Epithelial cell of prostate (primary cell): ENCODE measurements at places on chromosomes 1 and 21.

GRCh38 chr21:25571726-25572121 is 35.6 kb downstream of the MRPL39 start:
- no peak for DNase-seq

- DNase-seq, result no peak
These were observed 45.5 kb downstream of the VPS13D start for GRCh38 chr1:12275370-12275769.

DNA sequence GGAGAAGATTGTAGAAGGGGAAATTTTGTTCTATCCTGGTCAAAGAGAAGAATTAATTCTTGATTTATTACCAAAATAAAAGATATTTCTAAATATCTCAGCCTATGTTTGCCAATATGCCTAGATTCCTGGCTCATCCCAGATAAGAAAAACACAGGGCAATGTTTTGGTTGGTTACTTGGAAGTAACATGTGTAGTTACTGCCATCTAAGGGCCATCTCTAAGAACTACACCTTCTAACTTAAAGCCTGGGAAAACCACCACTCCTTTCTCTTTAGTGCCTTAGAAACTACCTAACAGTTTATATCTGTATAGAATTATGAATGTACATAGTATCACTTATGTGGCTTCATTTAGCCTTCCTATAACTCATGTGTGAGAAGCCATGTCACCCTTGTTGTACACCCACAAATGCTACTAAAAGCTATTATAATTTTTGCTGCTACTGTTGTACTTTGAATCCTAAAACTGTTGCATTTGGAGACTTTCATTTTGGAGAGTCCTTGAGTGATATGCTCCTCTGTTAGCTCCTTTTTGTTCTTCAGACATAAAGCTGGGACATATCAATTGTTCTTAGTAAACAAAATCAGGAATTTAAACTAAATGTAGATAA is 4.5 kb downstream of the AIM2 start:
- no peak for DNase-seq

GRCh38 chr1:160971618-160972056 is 17.0 kb upstream of the ITLN2 start:
- no peak for DNase-seq

DNA sequence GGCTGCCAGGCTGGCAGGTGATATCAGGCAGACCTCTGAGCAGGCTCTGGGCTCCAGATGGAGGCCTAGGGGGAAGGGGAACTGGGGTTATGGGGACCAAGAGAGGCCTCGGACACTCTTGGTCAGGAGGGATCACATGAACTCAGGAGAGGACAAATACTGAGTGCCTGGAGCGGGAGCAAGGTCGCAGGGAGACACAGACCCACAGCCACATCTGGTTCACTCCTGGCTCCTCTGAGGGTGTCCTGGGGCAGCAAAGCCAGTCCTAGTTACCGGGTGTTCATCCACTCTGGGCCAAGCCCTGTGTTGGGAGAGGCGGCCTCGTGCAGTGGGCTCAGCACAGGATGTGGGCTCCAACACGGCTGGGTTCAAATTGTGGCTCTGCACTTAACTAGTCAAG is 239.0 kb downstream of the PTPRU start:
- no peak for DNase-seq

GRCh38 chr1:236748268-236748870 is 46.7 kb upstream of the MTR start:
- no peak for DNase-seq

GRCh38 chr1:24263746-24264145 is 55.4 kb upstream of the GRHL3 start:
- no peak for DNase-seq

- no peak for DNase-seq
These were observed 12.1 kb downstream of the ATP5PF start for GRCh38 chr21:25722631-25723030.

DNA sequence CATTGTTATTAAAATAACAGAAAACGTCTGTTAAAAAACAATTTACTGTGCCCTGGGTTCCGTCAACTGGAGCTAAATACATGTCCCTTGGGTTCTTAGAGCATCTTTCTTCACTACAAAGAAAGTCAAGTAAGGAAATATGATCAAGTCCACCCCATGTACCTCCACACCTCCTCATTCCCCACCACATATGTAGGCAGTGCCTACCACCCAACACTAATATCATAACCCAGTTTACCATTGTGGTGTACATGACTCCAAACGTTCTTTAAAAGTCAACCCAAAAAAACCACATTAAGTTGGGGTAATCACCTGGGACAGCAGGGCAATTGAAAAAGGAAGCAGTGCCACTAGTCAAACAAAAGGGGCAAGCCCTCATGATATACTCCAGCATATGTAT is 7.8 kb upstream of the LRRC52 start:
- DNase-seq, result no peak

DNA sequence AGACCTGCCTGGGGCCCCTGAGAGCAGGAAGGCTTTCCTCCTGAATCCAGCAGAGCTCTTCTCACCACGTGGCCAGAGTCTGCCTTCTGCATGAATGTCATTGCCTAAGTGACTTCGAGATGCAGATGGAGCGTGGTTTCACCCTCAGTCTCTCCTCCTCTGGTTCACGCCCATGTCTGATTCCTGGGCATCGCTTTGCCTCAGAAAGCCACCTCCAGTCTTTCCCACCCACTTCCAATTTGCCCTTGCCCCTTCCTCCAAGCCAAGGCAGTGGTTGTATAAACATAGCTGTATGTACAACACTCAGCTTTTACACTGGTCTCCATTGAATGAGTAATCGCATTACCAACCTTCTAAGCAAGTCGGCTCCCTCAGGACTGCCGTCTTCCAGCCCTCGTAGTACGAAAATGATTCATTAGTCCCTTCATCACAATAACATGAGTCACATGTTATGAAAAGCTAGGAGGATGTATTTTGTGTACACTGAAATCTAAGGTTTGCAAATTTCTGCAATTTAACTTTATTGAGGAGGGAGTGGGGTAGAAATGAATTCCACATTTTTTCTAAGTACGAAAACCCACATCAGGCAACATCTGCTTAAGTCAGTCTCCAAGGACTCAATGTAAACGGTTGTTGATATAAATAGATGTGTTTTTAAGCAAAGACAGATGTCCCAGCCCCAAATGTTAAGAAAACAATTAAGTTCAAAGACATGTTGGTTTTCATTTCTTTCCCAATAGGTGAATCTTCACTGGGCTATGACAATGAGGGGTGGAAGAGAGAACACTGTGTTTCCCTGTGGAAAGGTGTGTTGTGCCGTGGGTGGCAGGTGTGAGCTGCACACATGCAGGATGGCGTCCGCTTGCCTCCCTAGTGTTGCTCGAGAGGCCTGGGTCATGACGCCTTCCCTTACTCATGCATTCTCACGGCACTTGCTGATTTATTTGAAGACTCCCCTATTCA is 32.3 kb upstream of the ETS2 start:
- DNase-seq, result peak; percentile 92

DNA sequence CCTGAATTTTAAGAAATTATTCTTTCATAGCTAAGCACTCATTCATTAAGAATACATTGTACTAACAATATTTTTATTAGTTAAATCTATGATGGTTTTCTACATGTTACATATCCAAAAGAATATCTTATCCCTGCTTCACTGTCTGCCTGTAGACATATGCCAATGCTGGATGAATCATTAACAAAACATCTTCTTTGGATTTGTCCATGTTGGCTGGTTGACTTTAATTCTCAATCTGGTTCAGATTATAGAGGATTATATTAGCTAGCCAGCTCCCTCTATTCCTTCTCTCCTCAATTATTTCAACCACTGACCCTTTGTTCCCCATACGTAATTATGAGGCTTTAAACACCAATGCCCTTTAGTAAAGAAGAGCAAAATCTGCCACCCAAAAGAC is 138.9 kb upstream of the DMRTA2 start:
- DNase-seq, result no peak

- DNase-seq, result no peak
These were observed 12.2 kb downstream of the FAAP20 start for GRCh38 chr1:2182376-2182775.

DNA sequence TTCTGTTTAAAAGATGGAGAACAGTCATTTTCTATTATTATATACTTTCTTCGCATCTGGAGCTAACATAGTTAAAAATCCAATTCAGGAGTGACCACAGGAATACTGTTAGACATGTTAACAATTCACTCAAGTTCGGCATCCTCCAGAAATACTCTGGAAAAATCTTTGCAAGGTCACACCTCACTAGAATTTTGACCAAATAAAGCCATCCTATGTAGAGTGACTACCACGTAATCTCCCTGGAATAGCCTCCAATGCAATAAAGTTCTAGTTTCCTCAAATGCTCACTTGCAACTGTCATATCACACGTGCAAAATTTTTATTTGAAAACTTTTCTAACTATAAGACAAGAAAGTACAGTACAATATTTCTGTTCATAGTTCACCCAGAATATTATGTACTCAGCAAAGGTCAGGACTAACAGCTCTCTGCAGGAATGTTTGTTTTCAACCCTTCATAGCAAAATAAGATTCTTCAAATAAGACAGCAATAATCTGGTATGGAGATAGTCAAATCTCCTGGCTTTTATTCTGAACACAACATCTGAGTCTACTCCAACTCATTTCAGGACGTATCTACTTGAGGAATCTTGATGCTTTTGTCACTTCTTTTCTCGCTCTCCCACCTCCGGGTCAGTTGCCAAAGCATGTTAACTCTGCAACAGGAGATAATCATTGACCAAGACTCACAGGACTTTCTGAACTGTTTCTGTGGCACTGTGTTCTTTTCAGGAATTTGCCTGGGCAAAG is 82.6 kb downstream of the GDAP2 start:
- no peak for DNase-seq

GRCh38 chr21:32470206-32470605 is 57.7 kb downstream of the EVA1C start:
- DNase-seq, result no peak

DNA sequence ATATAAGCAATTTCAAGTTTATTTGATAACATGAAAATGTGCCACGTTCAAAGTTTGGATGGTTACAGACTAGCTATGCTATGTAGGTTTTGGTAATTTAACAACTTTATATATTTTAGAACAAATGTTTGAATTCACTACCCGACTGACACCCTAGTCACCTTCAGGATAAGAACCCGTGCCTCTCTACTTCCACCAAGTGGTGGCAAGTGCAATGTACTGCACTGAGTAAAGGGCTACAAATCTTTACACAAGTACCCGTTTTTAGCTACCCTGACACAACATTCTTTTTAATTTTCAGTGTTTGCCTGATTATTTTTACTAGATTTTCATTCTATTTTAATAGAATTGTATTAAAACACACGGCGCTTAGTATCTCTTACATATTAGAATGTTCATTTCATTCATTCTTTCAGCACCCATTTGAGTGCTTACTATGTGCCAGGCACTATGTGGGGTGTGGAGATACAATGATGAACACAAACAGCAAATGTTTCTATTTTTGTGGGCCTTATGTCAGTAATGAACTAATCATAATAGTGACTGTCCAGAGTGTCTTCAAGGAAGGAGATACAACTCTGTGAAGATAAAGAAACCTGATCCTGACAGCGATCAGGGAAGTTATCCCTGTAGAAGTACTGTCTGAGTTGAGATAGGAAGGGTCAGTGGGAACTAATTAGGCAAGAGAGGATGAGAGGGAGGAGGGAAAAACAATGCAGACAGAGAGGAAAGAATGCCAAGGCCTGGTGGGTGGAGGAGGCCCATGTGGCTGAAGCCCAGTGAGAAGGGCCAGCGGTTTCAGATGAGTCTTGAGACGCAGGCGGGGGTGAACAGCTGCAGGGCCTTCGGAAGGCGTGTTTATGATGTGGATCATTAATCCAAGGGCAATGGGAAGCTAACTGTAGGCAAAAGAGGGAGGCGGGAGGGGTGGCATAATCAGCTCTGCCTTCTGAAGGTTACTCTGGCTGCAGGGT is 3.8 kb downstream of the LCA5L start:
- DNase-seq, result no peak

- no peak for DNase-seq
These were observed 255.4 kb upstream of the TMEM51 start for GRCh38 chr1:14897997-14898645.
